Transverse colon (tissue), 4 donors: ENCODE measurements at places on chromosomes 5 and 9.
A peak's percentile ranks its signal among the peaks of the same experiment; 100 is the strongest.

- no peak for DNase-seq
These were observed 153.8 kb upstream of the FST start for GRCh38 chr5:53326424-53327153.

- peak; percentile 53 for DNase-seq
These were observed 60.9 kb downstream of the CXXC5 start for GRCh38 chr5:139708877-139709581.

GRCh38 chr9:99340281-99340680 is 118.2 kb downstream of the SEC61B start:
- no peak for DNase-seq

- no peak for DNase-seq
These were observed 67.4 kb upstream of the ZNF618 start for GRCh38 chr9:113808391-113809358.

GRCh38 chr5:179913461-179913860 is 5.8 kb upstream of the TBC1D9B start:
- no peak for DNase-seq

- no peak for DNase-seq
These were observed 25.1 kb downstream of the ZNF474 start for GRCh38 chr5:122154491-122154890.

DNA sequence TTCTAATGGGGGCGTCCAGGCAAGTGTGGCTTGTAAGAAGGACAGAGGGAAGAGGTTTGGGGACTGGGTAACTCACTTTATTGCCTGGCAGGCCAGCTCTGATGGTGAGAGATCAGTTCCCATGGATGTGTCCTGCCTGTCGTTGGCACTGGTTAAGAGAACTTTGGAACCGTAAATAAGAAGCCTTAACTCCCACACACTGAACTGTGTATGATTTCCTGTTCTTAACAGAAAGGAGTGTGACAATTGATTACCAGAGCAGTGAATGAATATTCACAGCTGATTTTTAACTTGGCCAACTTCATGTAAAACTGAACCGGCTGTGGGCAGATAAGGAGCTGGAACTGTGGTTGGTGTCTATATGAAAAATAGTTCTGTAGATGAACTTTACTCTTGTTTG is 63.2 kb downstream of the MEGF10 start:
- DNase-seq, result peak; percentile 23

- no peak for DNase-seq
These were observed 20.8 kb upstream of the COL15A1 start for GRCh38 chr9:98922721-98923435.

DNA sequence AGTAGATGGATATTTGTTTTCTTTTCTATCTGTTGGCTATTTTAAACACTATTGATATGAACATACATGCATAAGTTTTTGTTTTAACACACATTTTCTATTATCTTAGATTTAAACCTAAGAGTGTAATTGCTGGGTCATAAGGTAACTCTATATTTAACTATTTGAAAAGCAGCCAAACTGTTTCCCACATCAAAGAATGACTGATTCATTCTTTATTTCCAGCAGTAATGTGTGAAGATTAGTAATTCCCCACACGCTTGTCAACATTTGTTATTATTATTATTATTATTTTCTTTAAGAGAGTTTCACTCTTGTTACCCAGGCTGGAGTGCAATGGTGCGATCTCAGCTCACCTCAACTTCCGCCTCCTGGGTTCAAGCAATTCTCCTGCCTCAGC is 1495.8 kb downstream of the EFNA5 start:
- DNase-seq, result no peak

DNA sequence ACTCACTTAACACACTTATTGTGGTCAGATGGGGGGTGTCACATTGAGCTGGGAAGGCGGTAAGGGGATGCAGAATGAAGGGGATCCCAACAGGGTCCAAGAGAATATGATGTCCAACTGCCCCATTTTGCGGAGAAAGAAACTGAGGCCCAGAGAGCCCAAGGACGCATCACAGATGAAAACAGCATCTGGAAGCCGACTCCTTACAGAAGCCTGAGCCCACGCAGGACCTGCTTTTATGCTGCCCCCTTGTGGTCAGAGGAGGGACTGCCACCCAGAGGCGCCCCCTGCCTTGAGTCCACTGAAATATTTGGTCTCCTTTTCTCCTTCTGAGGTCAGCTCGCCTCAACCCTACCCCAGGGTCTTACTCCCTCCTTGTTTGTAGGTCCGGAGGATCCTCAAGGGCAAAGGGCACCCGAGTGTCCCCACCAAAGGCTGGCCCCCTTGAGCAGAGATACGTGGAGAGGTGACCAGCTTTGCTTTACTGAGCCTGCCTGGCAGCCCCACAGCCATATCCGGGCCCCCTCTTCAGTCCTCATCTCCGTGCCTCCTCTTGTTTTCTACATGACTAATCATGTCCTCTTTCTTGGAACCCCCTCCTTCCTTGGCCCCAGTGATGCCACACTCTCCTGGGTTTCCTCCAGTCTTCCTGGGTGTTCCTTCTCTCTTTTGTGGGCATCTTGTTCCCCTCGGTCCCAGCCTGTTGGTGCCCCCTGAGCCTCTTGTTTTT is 30.0 kb upstream of the TTLL11 start:
- DNase-seq, result peak; percentile 74

GRCh38 chr5:62779010-62779422 is 200.4 kb downstream of the LRRC70 start:
- no peak for DNase-seq

- DNase-seq, result no peak
These were observed 456.6 kb downstream of the ARHGEF28 start for GRCh38 chr5:74082512-74083055.
